ENCODE measurements at places on chromosomes 13 and 19.

DNA sequence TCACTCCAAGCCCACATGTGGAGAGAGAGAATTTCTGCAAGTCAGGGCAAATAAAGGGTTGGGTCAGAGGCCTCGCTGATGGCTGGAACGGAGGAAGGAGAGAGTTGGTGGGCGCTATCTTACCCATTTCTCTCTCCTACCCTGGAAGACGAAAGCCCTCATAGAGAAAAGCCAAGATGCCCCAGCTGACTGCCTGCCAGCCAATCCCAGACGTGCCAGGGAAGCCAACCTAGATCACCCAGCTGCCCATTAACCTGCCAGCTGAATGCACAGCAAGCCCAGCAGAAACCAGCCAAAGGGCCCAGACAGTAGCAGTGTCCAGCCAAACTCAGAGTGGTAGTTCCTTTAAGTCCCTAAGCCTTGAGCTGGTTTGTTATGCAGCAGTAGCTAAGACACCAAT is 167.0 kb upstream of the ZNF507 start:
- no peak for DNase-seq

GRCh38 chr13:114124921-114125320 is 7.5 kb downstream of the RASA3 start:
- DNase-seq: no peak

DNA sequence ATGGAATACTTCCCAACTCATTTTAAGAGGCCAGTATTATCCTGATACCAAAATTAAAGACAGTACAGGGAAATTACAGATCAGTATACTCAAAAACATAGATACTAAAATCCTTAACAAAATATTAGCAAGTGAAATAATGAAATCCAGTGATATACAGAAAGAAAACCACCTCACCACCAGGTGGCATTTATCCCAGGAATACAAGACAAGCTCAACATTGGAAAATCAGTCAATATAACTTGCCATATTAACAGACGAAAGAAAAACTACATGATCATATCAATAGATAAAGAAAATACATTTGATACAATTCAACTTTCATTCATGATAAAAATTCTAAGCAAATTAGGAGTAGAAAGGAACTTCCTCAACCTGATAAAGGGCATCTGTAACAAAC is 6.7 kb upstream of the GNA15 start:
- no peak for DNase-seq

GRCh38 chr19:1151917-1152587 is 22.0 kb downstream of the SBNO2 start:
- DNase-seq: peak; percentile 45

- DNase-seq: no peak
Measured at GRCh38 chr13:71054358-71054757, 812.6 kb downstream of the DACH1 start.

DNA sequence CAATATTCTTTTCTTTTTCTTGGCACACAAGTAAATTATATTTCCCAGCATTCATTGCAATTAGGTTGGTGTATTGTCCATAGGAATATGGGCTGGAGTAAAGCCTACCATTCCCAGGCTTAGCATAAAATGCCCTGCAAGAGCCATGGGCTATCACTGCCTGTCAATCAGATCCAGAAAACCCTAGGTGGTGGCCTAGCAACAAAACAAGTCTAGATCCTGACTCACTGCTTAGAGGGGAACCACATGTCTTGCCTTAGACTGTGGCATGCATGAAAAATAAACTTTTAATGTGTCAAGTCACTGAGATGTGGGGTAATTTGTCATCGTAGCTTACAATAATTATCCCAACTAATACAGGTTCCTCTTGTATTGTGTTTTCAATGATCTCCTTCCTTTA is 16.2 kb downstream of the SOX21 start:
- no peak for DNase-seq

GRCh38 chr19:45331411-45331810 is 8.7 kb upstream of the CKM start:
- no peak for DNase-seq

DNA sequence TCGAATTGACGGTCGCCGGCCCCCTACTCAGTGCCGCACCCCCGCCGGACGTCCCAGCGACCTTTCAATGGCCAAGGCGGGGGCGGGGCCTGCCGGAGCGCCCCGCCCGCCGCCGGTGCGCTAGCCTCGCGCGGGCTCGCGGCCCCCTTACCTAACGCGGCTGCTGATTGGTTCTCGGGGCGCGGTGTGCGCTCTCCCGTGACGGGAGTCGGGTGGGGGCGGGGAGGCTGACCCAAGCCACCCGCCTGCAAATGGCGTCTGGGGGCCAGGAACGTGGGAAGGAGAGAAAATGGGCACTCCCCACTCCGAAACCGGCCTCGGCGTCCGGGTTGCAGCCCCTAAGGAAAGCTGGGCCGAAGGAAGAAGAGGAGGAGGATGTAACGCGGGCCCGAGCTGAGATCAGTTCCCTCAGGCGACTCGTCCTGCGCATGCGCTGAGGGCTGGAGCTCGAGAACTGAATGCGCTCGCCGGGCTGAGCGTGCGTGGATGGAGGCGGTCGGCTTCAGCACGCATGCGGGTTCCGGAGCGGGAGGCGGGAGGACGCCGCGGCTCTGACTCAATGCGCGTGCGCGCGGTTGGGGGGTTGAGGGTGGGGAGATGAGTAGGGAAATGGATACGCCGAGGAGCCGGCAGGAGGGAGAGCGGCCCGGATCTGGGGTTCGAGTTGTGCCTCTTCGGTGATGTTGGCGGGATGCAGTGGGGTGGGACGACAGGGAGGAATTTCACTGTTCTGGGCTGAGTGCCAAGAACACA is at the start of gene SMG9:
Gene SMG9, minus strand, starts transcription at position 460 of the 753 bp plus-strand sequence. CDS start 4,221 bp downstream, outside the sequence.
- peak; percentile 97 for DNase-seq

- peak; percentile 45 for DNase-seq
Measured at GRCh38 chr19:54462655-54463530, 685 bp downstream of the LENG9 start.

GRCh38 chr13:52001120-52001731 is 10.0 kb downstream of the ATP7B start:
- DNase-seq: no peak

DNA sequence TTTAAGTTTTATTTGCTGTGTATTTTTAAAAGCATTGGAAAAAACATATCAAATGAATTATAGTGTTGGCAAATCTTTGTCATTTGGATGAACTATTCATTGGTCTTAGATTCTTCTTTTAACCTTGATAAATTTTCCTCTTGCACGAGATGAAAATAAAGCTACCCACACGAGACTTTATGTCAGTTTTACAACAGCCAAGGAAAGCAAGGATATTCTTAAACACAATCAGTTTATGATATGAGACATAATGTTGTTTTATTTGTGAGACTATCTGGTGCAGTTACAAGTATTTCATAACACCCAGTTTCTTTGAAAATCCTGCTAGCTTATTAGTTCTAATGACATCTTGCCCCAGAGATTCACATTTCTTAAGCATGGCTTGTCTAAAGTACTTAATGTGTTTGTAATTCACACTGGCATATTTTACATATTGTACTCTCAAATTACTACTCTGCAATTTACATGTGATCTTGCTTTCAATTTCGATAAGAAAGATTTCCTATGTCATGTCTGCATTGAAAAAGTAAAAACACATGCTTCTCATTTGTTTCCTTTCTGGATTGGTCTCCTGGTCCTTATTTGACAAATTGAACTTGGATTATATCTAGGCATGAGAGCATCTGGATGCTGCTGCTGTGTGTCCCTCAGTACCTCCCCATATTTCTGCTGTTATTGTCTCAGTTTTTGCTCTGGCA is 955.5 kb upstream of the PCDH9 start:
- DNase-seq: no peak

DNA sequence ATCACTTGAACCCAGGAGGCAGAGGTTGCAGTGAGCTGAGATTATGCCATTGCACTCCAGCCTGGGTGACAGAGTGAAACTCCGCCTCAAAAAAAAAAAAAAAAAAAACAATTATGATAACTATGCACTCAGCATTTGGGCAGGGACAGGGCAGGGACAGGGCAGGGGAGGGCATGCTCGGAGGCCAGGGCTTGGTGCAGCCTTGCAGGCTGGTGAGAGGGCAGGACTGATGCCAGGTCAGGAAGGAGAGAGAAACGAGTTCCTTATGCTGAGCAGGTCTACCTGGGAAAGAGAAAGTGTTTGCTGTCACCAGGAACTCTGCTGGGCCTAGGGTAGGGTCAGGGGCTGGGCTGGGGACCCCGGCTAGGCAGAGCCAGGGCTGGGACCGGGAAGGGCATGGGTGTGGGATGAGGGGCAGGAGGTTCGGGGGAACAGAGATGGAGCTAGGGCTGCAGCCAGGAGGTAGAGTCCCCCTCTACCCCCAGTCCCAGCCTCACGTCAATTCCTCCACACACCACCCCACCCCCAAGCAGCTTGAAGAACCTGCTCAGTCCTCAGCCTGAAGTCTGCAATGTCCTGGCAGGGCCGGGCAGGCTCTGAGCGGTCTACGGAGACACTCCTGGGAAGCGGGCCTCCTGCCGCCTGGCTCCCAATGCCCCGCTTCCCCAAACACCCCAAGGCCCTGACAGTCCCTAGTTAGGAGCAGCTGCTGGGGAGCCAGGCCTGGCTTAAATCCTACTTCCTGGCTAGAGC is 2.8 kb downstream of the FXYD3 start:
- no peak for DNase-seq

DNA sequence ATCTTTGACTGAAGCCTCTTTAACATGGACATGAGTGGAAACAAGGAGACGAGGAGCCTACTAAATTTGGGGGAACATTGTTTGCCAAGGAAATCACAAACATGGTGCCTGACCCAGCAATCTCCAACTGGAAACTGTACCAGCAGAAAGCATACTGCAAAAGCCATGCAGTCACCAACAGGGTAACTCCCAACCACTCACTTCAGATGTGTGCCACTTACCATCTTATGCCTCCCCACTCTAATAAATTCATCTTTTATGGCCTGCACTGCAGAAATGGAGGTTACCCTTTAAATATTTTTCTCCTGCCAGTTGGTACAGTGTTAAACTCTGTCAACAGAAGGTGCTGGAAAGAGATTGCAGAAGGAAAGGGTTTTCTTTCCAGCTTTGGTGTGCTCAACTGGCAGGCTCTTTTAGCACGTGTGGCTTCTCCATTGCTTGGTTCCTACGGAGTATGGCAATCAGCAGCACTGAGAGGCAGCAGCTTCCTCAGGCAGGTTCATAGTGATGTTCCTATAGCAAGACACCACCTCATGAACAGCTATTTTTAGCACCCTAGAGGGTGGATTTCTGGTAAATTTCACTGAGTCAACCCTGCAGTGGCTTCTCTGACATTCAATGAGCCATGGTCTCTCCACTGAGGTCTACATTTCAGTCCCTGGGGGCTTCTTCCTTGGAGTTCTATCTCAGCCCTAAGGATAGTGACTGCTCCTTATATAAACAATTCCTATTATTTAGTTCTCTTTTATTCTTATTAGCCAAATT is 21.4 kb downstream of the MIR17HG start:
- no peak for DNase-seq

DNA sequence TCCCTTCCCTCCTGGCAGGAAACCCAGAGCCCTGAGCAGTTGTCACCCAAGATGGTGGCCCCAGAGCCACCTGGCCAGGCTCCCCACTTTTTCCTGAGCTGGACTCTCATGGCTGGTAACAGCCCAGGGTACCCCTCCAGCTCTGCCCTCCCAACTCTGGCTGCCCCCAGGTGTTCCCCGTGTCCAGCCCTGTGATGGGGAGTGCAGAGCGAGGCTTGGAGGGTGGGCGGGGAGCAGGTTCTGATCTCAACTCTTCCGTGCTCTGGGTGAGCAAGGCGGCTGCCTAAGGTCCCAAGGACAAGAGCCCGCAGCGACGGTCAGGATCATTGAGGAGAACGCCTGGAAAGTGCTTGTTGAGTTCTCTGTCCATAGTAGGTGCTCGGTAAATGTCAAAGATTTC is 54.7 kb upstream of the GAS6 start:
- peak; percentile 7 for DNase-seq

DNA sequence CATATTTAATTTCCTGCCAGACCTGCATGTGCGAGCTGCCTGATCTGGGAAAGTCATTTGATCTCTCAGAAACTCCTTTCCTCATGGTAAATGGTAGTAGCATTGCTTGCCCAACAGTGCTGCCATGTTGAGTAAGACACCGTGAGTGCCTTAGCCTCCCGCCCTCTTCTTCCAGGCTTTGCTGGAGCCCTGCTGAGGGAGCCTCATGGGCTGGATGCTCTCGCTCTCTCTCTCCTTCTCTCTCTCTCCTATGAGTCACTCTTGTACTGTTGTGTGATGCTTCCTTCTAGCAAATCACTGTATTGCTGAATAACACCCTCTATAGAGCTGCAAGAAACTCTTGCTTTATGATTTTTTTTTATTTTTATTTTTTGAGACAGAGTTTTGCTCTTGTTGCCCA is 365.5 kb downstream of the UQCRFS1 start:
- no peak for DNase-seq

DNA sequence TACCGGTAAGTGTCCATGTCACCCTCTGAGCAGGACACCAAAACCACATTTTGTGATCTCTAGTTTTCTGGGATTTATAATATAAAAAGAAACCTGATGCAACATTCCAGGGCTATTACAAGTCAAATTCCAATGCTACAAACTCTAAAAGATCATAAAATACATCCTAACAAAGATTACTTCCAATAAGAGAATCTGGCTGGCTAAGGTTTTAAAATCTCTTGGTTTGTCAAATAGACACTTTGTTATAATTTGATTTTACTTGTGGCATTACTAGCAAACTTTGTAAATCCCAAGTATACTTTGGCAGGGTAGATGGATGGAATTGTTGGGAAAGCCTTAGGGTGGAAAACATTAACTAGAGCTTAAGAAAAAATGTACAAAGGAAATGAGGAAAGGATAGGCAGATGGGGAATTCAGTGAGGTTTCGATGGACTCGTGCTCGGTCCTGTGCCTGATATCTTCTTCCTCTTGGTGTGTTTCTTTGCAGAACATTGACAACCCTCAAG is 74.0 kb upstream of the POMP start:
- DNase-seq: no peak

DNA sequence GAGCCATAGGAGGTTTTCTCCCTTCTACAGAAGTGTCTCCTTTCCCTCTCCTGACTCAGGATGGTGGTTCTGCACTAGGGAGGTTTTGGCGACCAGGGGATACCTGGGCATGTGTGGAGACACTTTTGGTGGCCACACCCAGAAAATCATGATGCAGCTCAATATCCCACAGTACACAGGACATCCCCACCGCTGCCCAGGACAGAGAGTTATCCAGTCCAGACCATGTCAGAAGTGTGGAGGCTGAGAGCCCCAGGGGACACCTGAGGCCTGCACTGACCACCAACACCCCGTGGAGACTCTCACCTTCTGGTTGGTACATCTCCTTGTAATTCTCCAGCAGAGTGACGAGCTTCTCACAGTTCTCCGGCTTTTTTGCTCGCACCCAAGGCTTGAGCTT is 16.6 kb downstream of the PEG3 start:
- no peak for DNase-seq
